Activated CD8-positive, alpha-beta T cell treated with anti-CD3 and anti-CD28 coated beads for 36 hours (primary cell): ENCODE measurements at places on chromosomes 4 and X. TPM values are rescaled to one million over a fixed set of nuclear protein-coding genes. Genes with fewer than 3 reads are reported as not detected.

- no peak overlapping the region for H3K4me3 ChIP-seq
- H3K27ac ChIP-seq, result no peak overlapping the region
- H3K36me3 ChIP-seq, result no peaks in the 10 kb centered on the region
- H3K27me3 ChIP-seq, result no peaks in the 10 kb centered on the region
- no peak for DNase-seq
Observed at GRCh38 chr4:106615410-106615945, 246.9 kb upstream of the GIMD1 start.

GRCh38 chr4:148717988-148718387, 275.8 kb upstream of the NR3C2 start:
- H3K27ac ChIP-seq, result no peak overlapping the region
- no peak overlapping the region for H3K4me3 ChIP-seq
- no peaks in the 10 kb centered on the region for H3K27me3 ChIP-seq

GRCh38 chr4:121778991-121779628, 14.1 kb upstream of the SMIM43 start:
- H3K27ac ChIP-seq, result no peak overlapping the region
- no peak for DNase-seq
- peaks cover 6% of the 10 kb centered on the region for H3K4me1 ChIP-seq
- H3K27me3 ChIP-seq, result peaks cover 16% of the 10 kb centered on the region
- H3K36me3 ChIP-seq, result no peaks in the 10 kb centered on the region
- H3K4me3 ChIP-seq, result no peak overlapping the region

- no peak overlapping the region for H3K4me3 ChIP-seq
- DNase-seq, result no peak
- H3K27ac ChIP-seq, result no peak overlapping the region
- H3K27me3 ChIP-seq, result no peaks in the 10 kb centered on the region
Observed at GRCh38 chrX:10350981-10351380, 194.2 kb downstream of the CLCN4 start.

DNA sequence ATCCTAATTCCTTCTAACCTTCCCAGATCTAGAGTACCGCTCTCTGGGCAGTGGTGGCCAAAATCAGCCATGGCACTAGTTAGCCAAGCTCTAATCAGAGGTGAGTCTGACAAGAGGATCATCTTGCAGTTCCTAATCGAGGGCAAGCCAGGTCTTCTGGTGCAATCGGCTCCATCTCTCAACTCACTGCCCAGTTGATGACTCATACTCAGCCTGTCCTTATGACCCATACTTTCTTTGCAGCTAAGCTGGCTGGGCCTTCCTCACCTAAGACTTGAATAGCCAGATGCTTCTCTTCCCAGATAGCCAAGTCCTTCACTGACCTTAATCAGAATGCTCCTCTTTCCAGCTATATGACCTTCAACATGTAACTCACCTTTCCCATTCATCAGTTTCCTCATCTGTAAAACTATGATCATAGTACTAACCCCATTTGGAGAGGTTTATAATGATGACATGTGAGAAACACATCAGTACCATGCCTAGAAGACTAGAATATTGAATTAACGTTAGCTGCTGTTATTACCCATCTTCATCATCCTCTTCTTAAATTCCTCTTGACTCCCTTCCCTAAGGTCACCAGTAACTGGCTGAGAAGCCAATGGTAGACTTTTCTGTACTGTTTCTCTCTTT, 57.1 kb downstream of the RELL1 start:
- no peak overlapping the region for H3K27ac ChIP-seq
- H3K36me3 ChIP-seq, result peaks cover 32% of the 10 kb centered on the region

DNA sequence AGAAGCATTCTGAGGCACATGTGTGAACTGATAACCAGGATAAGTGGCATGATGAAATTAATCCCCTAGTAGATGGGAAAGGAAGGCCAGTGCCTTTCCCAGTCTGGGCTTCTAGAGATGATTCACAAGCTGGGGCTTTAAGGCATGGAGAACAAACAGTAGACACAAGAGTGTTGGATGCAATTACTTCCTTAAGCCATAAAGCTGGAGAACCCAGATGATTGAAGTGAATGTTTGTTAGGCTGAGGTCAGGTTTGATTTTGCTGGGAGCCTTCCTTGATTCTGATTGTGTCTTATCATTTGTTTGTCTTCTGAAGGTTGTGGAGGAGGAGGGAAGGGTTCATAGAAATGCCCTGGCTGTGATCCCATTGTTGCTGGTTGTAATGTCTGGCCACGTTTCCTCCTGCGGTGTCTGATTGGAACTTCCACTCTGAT, 125.2 kb downstream of the NHS start:
- DNase-seq, result no peak
- no peaks in the 10 kb centered on the region for H3K36me3 ChIP-seq
- H3K4me3 ChIP-seq, result no peak overlapping the region
- no peaks in the 10 kb centered on the region for H3K4me1 ChIP-seq
- no peak overlapping the region for H3K27ac ChIP-seq

DNA sequence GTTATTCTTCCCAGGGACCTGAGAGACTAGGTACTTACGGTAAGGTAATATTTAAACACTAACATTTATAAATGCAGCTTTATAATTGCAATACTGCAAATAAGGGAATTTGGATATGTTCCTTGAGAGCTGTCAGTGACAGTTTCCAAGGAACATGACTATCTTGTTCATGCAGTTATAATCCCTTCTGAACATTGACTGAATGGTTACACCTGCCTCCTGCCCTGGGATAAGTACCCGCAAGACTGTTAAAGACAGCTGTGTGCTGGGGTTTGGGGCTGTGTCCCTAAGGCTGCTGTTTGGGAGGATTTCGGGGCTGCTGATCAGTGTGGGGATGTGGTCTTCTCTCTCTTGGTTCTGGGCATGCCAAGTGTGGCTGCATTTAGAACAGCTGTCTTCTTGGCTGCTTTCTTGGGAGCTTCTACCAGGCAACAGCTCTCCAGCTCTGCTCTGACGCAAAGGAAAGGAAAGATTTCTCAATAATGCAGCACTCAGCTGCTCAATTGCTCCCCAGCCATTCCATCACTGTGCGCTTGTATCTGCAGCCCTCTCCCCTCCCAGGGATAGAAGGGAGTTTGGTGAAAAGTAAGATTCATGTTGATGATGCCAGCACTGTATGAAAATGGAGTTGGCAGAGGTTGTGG, 298.8 kb upstream of the TAPT1 start:
- H3K27me3 ChIP-seq, result peaks cover 2% of the 10 kb centered on the region
- no peak for DNase-seq
- H3K4me3 ChIP-seq, result no peak overlapping the region
- H3K4me1 ChIP-seq, result no peaks in the 10 kb centered on the region

DNA sequence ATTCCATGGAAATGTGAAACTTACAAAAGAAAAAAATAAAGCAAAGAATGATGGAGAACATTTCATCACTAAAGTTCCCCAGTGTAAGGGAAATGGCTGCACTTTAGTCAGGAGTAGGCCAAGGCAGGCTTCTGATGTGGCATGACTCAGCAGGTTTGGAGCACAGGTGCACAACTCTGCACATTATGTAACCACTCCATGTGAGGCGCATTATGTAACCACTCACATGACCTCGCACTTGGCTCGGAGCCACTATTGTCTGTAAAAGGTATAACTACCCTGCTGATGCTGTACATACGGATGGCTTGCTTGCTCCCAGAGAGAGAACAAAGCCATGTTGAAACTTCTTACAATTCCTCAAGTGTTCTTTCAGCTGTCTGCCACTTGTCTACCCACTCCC, 727.6 kb downstream of the TRAM1L1 start:
- no peaks in the 10 kb centered on the region for H3K36me3 ChIP-seq
- no peaks in the 10 kb centered on the region for H3K4me1 ChIP-seq
- H3K4me3 ChIP-seq, result no peak overlapping the region
- DNase-seq, result no peak
- no peaks in the 10 kb centered on the region for H3K27me3 ChIP-seq

- peaks cover 5% of the 10 kb centered on the region for H3K4me1 ChIP-seq
- no peaks in the 10 kb centered on the region for H3K27me3 ChIP-seq
- H3K36me3 ChIP-seq, result peaks cover 1% of the 10 kb centered on the region
- no peak overlapping the region for H3K4me3 ChIP-seq
Observed at GRCh38 chr4:38785901-38786402, 3.2 kb upstream of the TLR10 start.

DNA sequence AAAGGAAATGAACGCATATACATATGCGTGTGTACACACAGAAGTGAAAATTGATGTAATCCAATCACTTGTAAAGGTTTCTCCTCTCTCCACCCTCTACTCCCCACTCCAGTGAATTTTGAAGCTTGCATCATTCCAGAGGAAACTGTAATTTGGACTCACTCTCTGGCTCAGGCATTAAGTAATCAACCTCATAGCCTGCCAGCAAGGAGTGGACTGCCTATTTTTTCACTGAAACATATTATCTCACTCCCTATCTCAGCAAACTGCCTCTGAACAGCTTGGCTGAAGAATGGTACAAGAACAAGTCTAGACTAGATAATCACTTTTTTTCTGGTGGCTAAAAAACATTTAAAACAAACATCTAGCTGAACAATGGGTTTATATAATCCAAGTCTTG, 124.2 kb downstream of the C4orf51 start:
- H3K4me3 ChIP-seq, result no peak overlapping the region
- H3K27me3 ChIP-seq, result no peaks in the 10 kb centered on the region
- peaks cover 63% of the 10 kb centered on the region for H3K36me3 ChIP-seq
- no peak overlapping the region for H3K27ac ChIP-seq
- H3K4me1 ChIP-seq, result peaks cover 58% of the 10 kb centered on the region

DNA sequence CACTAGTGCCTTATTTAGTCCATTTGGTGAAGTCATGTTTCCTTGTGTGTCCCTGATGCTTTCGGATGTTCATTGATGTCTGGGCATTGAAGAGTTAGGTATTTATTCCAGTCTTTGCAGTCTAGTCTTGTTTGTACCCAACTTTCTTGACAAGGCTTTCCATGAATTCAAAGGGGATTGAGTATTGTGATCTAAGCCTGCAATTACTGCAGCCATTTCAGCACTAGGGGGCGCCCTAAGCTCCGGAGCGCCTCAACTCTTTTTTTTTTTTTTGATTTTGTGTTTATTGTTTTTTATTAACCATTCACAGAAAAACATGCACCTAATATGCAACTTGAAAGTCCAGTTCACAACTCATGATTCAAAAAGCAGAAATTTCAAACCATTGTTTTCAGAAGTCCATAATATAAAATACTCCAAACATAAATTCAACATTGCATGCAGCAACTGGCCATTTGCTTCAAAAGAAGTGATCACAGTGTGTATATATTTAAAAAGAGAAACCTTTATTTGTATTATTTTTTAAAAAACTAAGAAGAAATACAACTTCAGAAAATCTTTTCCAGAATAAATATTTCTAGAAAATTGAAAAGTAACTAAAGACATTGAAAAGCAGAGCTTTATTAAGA, 59.2 kb downstream of the PTPN13 start:
- H3K27me3 ChIP-seq, result no peaks in the 10 kb centered on the region
- no peaks in the 10 kb centered on the region for H3K36me3 ChIP-seq
- peak; percentile 44 for DNase-seq
- H3K27ac ChIP-seq, result no peak overlapping the region
- no peaks in the 10 kb centered on the region for H3K4me1 ChIP-seq

DNA sequence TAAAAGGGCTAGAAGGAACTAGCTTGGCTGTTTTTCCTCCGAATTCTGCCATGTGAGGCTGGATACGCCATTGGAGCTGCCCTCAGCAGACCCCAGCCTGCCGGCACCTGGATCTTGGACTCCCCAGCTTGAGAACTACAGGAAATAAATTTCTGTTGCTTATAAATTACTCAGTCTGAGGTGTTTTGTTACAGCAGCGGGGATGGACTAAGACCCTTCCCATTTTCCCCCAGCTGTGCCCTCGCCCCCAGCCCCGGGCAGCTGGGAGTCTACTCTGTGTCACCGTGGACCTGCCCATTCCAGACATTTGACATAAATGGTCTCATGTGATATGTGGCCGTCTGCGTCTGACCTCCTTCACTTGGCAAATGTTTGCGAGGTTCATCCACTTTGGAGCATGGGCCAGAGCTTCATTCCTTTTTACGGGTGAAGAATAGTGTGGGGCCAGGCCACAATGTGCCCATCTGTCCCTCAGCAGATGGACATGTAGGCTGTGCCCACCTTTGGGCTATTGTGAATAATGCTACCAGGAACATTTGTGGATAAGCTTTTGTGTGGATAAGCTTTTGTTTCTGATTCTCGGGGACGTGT, 30.7 kb upstream of the SPON2 start:
- H3K4me3 ChIP-seq, result no peak overlapping the region
- H3K4me1 ChIP-seq, result peaks cover 43% of the 10 kb centered on the region
- no peaks in the 10 kb centered on the region for H3K27me3 ChIP-seq
- H3K27ac ChIP-seq, result peak overlapping the region; percentile 13
- peaks cover 2% of the 10 kb centered on the region for H3K36me3 ChIP-seq

- H3K36me3 ChIP-seq, result no peaks in the 10 kb centered on the region
- no peak overlapping the region for H3K27ac ChIP-seq
- no peak overlapping the region for H3K4me3 ChIP-seq
- H3K27me3 ChIP-seq, result no peaks in the 10 kb centered on the region
Observed at GRCh38 chrX:43741843-43742573, 85.9 kb downstream of the MAOA start.

GRCh38 chrX:21559417-21559816, 98.7 kb downstream of the KLHL34 start:
- no peak overlapping the region for H3K4me3 ChIP-seq
- no peaks in the 10 kb centered on the region for H3K27me3 ChIP-seq
- H3K36me3 ChIP-seq, result peaks cover 2% of the 10 kb centered on the region

GRCh38 chrX:151754047-151754429, 19.5 kb downstream of the CNGA2 start:
- no peak for DNase-seq
- no peaks in the 10 kb centered on the region for H3K36me3 ChIP-seq
- no peak overlapping the region for H3K4me3 ChIP-seq

DNA sequence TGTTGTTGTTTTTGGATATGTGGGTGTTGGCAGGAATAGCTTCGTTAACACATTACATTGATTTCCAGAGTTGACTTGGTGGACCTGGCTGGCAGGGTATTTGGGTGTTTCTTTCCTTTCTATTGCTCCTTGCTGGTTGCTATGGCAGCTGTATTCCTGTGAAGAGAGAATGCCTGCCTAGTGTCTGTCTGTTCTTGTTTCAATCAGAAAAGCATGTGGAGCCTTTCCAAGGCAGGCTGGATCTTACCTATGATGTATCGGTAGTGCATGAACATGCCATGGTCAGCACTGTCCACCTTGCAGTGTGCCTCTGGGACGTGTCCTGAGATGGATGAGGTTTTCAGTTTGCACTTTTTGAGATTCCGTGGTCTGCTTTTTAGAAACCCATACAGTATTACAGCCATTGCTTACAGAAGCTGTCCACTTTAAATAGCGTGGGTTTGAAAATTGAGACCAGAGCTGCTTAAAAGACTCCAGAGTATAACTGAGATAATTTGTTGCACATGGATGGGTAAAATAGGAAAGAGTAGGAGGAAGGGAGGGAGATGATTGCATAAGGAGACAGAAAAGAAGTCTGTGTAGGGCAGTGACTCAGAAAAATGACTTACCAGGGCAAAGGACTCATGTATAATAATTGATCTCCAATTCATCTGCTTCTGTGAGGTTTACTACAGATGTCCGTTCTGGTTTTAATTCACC, 20.0 kb upstream of the AADAT start:
- no peak overlapping the region for H3K4me3 ChIP-seq
- H3K4me1 ChIP-seq, result no peaks in the 10 kb centered on the region
- no peak for DNase-seq
- no peaks in the 10 kb centered on the region for H3K36me3 ChIP-seq
- H3K27ac ChIP-seq, result no peak overlapping the region
- H3K27me3 ChIP-seq, result peaks cover 5% of the 10 kb centered on the region

The MAGEB1 gene
- total RNA-seq, result not detected

The CLTRN gene
- total RNA-seq, result 0.58 TPM

The FDCSP gene
- total RNA-seq, result not detected

The BST1 gene
- total RNA-seq, result 0.20 TPM

The NR0B1 gene
- not detected for total RNA-seq

The XAGE3 gene
- not detected for total RNA-seq
